ENCODE measurements at places on chromosomes 3 and 15. TPM values are rescaled to one million over a fixed set of nuclear protein-coding genes. Genes with fewer than 3 reads are reported as not detected.

- no peak for DNase-seq
These were observed 95.4 kb upstream of the CCDC80 start for GRCh38 chr3:112736386-112736785.

Gene NLGN1
- 0.85 TPM for total RNA-seq

DNA sequence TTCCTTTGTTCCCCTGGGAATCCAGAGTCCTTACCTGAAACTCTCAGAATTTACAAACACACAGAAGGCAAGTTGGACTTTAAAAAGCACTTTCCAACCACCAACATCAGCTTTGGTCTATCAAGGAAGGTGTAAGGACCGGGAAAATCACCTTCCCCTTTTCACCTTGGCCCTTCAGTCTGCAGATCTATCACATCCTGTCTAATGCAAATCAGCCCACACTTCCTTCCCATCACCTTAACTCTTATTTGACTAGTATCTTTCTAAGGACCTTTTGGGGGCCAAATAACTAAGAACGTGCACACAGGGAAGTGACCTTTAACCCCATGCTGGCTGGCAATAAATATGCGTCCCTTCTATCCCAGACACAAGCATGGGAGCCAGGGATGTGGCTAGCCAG lies 320.6 kb downstream of the ARRDC4 start:
- no peak for DNase-seq

DNA sequence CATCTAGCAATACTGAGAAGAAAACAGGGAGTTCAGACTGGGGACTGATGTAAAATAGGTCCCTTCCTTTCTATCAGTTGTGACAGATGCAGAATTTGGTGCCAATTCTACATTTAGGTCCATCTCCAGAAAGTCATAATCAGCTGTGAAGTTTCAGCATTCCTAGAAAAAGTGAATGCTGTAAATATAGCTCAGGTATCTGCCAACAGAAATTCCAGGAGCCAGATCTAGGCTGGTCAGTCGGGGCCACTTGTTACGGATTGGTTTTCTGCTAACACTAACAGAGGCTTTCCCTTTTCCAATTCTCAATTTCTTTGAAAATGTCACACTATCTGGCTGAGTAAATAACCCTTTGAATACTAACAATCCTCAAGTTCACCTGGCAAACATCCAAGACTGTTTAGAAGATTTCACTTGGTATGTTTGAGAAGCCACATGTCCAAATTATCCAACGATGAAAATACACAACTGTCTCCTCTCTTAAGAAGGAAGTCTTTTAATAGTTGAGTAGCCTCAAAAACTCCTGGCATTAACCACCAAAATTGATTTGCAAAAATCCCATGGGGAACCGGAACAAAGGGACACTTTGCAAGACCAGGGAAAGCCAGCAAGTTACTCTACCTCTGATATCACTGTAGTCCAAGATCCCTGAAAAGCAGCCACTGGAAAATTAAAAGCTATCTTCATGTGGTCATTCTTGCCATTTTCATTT lies 222.3 kb downstream of the ZMAT3 start:
- DNase-seq, result no peak

Gene LMCD1
- 24.8 TPM for total RNA-seq

Gene KCNMB3
- total RNA-seq, result 5.8 TPM

Gene AMIGO3
- total RNA-seq, result 0.72 TPM

- DNase-seq, result no peak
These were observed 6.2 kb upstream of the CCNL1 start for GRCh38 chr3:157166115-157166514.

- no peak for DNase-seq
These were observed 703.1 kb upstream of the CFAP20DC start for GRCh38 chr3:59752925-59753324.

Gene LRTM1
- not detected for total RNA-seq

Gene SPESP1
- total RNA-seq, result not detected

GRCh38 chr15:41809121-41809520 lies 18.8 kb upstream of the JMJD7 start:
- no peak for DNase-seq

Gene FGD5
- total RNA-seq, result 0.77 TPM

DNA sequence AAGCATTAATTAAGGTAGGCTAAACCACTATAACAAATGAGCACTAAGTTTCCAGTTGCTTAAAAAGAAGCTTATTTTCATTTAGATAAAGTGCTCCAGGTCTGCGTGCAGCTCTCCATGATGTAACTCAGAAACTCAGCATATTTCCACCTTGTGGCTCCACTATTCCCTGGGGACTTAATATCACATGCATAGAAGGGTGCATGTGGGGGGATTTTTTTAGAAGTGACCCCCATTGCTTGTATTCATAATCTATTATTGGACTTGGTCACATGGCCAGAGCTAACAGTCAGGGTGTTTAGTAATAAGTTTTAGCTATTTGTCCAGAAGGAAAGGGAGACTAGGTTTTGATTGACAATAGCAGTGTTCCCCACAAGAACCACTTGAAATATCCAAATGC lies 86.8 kb downstream of the TMCO5A start:
- DNase-seq, result no peak

Gene GOLGA8A
- total RNA-seq, result 99.1 TPM

DNA sequence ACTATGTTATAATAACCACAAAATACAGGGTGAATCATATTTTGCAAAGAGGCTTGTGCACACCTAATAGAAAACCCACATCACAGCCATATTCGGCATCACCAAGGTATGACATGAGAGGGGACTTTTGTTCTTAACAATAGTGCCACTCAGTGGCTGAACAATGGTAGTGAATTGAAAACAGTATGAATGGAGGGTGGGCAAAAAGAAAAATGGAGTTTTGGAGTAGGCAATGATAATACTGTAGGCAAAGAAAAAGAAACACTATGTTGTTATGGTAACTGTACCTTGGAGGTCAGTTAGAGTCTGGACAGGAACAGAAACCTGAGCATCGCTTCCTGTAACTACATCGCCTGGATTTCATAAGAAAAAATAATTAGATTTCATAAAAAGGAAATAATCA lies 348.6 kb downstream of the PLCL2 start:
- peak; percentile 24 for DNase-seq

GRCh38 chr15:79065706-79066376 lies 24.7 kb downstream of the RASGRF1 start:
- no peak for DNase-seq

DNA sequence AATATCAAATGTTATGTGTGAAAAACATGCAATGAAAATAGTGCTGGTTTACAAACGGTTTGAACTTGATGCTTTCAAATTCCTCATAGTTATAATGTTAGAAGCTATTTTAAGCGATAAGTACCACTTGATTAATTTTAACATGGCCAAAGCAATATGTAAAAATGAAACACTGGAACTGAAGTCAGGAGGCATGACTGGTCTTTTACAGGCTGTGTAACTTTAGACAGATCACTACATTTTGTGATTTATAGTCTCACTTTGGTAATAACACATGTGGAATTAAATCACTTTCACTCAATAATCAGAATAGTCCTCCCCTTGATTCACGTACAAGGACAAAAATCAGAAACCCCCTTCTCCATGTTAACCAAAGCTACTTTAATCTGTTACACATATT lies 482.7 kb upstream of the NECTIN3 start:
- no peak for DNase-seq

- no peak for DNase-seq
These were observed 12.6 kb downstream of the TIPARP start for GRCh38 chr3:156687023-156687422.

GRCh38 chr3:32437896-32438295 lies 46.2 kb downstream of the CMTM7 start:
- no peak for DNase-seq

DNA sequence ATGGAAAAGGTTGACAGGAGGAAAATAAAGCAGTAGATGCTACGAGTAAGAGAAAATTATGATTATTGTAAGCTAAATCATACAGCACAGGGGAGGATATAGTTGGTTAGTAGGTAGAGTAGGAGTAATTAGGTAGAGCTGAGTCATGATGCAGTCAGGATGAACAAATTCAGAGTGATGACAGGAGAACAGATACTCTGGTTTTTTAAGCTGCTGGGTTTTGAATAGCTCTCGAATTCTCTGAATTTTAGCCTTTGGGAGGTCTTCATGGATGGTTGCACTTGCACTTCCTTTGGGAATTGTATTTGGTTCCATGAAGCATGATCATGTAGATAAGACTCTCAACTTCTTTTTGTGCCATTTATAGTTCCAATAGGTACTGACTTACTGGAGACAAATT lies 96.2 kb downstream of the ECT2 start:
- DNase-seq, result no peak

DNA sequence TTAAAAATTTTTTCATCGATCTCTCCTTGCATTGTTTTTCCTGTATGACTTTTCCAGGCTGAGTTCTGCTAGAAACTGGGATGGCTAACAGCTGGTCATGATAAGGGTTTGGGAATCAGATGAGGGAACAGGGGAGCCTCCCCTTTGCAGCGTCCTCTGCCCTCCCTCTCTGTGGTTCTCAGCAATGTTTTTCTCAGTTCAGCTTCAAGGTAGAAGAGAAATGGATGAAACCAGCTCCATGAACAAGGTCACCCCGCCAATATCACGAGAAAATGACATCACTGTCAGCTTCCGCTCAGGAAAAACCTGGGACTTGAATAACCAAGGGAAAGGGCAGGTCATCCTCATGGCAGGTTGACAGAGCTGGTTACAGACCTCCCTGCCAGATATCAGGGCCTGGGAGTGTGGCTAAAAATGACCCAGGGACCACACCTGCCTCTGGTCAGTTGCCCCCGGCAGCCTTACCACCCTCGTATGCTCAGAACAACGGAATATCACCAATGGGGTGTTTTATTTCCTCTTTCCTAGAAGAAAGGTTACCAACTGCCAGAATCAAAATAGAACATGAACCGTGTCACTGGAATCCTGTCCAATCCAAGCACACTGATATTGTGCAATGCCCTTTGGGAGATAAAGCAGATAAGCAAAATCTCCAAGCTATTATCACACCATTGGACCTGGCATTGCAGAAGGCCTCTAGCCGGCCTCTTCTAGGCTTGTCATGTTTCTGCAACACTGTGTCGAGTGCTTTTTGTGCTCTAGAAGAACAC lies 26.1 kb downstream of the LSM3 start:
- DNase-seq, result no peak

Gene EPHA6
- total RNA-seq, result 0.57 TPM

DNA sequence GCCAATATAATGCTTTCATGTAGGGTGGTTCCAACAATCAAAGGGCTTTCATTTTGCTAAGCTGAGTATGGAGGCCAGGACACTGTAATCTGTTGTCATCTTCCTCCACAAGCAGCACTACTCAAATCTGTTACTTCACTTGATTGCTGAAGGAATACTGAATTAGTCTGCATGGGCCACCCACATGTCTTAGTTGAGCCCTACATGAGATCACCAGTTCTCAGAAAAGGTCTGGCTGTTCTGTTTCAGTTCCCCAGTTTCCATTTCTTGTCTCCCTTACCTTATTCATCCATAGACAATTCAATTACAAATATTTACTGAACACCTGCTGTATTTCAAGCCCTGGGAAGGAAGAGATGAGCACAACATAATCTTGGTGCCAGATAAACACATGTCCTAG lies 119.2 kb downstream of the FHIT start:
- DNase-seq, result no peak

Gene GJD2
- not detected for total RNA-seq

DNA sequence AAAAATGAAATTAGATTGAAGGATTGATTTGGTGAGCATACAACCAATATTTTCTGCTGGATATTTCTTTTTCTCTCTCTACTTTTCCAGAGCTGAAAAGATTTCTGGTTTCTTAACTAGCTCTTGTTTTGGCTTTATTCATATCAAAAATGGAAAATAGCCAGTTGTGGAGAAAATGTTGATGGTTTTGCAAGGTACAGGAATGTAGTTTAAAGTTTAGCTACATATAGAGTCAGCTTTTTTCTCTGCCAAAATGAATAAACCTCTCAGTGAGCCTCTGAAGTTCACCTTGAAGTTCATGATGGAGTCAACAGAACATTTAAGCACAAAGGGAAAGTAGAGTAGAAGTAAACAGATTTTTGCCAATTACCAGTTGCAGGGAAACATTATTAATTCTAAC lies 720.5 kb upstream of the ALCAM start:
- DNase-seq, result no peak

DNA sequence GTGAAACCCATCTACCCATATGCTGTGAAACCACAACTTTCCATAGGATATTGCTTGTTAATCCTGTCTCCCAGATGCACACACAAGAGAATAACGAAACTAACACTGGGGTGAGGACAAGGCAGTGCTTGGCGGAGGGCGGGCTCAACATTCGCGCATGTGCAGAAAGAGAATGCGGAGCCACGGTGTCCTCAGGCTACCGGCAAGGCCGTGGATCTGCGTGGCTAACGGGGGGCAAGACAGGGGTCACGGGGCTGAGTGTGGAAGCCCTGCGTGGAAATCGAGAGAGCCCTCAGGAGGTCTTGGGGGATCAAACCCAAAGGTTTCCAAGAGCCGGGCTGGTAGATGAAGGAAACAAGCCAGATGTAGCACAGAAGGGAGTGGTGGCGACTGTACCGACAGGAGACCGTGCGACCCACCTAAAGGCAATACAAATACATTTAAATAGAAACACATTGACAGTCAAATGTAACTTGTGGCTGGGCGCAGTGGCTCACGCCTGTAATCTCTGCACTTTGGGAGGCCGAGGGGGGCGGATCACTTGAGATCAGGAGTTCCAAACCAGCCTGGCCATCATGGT lies 48.5 kb upstream of the TRA2B start:
- no peak for DNase-seq

Gene GRIP2
- 6.5 TPM for total RNA-seq

GRCh38 chr3:77868725-77869124 lies 828.8 kb downstream of the ROBO2 start:
- no peak for DNase-seq

Gene FRMD4B
- 0.90 TPM for total RNA-seq

- no peak for DNase-seq
These were observed 8.8 kb downstream of the PRICKLE2 start for GRCh38 chr3:64216274-64217147.

Gene ZNF774
- total RNA-seq, result 5.2 TPM

Gene CA12
- total RNA-seq, result 0.74 TPM

DNA sequence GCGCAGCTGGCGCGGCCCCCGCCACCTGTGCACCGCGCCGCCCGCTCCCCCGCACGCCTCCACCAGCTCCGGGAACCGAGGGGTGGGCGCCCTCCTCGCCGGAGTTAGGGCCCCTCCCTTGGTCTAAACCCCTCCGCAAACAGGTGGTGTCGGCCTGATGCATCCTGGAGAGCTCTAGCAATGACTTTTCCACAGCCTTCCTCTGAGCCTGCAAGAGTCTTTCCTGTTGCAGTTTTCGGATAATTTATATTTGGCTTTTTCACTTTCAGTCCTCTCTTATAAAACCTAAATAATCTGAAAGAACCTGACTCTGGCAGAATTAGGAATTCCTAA lies 334 bp upstream of the IGSF11 start:
- no peak for DNase-seq

DNA sequence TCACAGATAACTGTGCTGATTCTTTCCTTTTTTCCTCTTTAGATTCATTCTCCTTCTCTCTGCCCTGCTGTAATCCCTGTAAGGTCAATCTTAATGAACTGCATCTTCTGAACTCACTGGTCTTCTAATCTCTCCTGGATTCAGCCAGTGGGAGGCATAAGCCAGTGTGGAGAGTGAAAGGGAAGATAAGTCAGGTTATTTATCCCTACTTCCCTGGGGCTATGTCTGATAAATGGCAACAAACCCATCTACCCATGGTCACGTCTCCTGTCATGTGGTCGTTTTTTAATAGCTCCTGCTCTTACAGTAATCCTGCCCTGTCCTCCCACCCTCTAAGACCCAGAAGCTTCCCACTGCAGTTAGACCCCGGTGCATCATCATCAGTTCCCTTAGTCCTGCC lies 199.6 kb upstream of the NAALADL2 start:
- no peak for DNase-seq

Data from Panc1 (cell line).